Chondrocyte (in vitro differentiated cells): ENCODE measurements at places on chromosomes 2 and 18. TPM values are rescaled to one million over a fixed set of nuclear protein-coding genes. Genes with fewer than 3 reads are reported as not detected.

The CD8A gene
- not detected in 3 replicates for total RNA-seq

The ALPP gene
- not detected in 3 replicates for total RNA-seq

The CHRNG gene
- not detected in 3 replicates for total RNA-seq

The CXCR4 gene
- not detected in 3 replicates for total RNA-seq

The IL1R2 gene
- not detected in 3 replicates for total RNA-seq

The DNER gene
- total RNA-seq: not detected in 3 replicates

The DNAH6 gene
- 0.12 TPM in 1 of 3 replicates, not detected in the others for total RNA-seq

The NCKAP5 gene
- total RNA-seq: 0.51 to 1.9 TPM (median 0.87 TPM) in 3 replicates

The CDH7 gene
- total RNA-seq: not detected in 3 replicates

The TBR1 gene
- not detected in 3 replicates for total RNA-seq

The NLRC4 gene
- total RNA-seq: not detected in 3 replicates

The ELMOD3 gene
- total RNA-seq: 14.3 to 20.0 TPM (median 15.2 TPM) in 3 replicates

The CNDP1 gene
- 0.22 TPM in 1 of 3 replicates, not detected in the others for total RNA-seq

The SIGLEC15 gene
- total RNA-seq: 0.41 to 0.85 TPM (median 0.72 TPM) in 3 replicates

The GPR39 gene
- 0.20 to 0.31 TPM in 2 of 3 replicates, not detected in the other for total RNA-seq

The ERMN gene
- total RNA-seq: not detected in 3 replicates

The ICOS gene
- not detected in 3 replicates for total RNA-seq

The NOL4 gene
- not detected in 3 replicates for total RNA-seq

The DYNC2LI1 gene
- 10.8 to 16.9 TPM (median 11.1 TPM) in 3 replicates for total RNA-seq

The CROCC2 gene
- not detected in 3 replicates for total RNA-seq

The SLC14A1 gene
- 0.25 TPM in 1 of 3 replicates, not detected in the others for total RNA-seq

The C2orf66 gene
- 0.89 TPM in 1 of 3 replicates, not detected in the others for total RNA-seq

The VAMP8 gene
- 1.6 to 2.4 TPM (median 2.1 TPM) in 3 replicates for total RNA-seq

The IL1R1 gene
- 22.0 to 53.7 TPM (median 22.9 TPM) in 3 replicates for total RNA-seq

The MYCN gene
- 0.17 to 0.34 TPM in 2 of 3 replicates, not detected in the other for total RNA-seq

The HOXD4 gene
- not detected in 3 replicates for total RNA-seq

The HRH4 gene
- not detected in 3 replicates for total RNA-seq

The CRYGD gene
- not detected in 3 replicates for total RNA-seq

The CFAP53 gene
- total RNA-seq: 0.17 to 0.26 TPM in 2 of 3 replicates, not detected in the other

The TCF23 gene
- total RNA-seq: not detected in 3 replicates

The FNDC4 gene
- total RNA-seq: 8.6 to 17.7 TPM (median 17.4 TPM) in 3 replicates

The ANKRD29 gene
- total RNA-seq: 0.48 to 0.85 TPM (median 0.50 TPM) in 3 replicates

The ARHGEF4 gene
- 6.3 to 12.3 TPM (median 10.6 TPM) in 3 replicates for total RNA-seq

The MGAT4A gene
- total RNA-seq: 1.7 to 2.2 TPM (median 2.1 TPM) in 3 replicates

The STK16 gene
- total RNA-seq: 24.4 to 32.0 TPM (median 25.9 TPM) in 3 replicates

The CTIF gene
- 173 to 236 TPM (median 184 TPM) in 3 replicates for total RNA-seq

The CHN1 gene
- total RNA-seq: 18.4 to 66.1 TPM (median 23.1 TPM) in 3 replicates

The VIT gene
- total RNA-seq: 0.15 to 2.6 TPM in 2 of 3 replicates, not detected in the other

The ATP6V1B1 gene
- 3.7 to 5.0 TPM (median 3.9 TPM) in 3 replicates for total RNA-seq

The MYL12B gene
- total RNA-seq: 241 to 327 TPM (median 323 TPM) in 3 replicates

The ATL2 gene
- total RNA-seq: 30.5 to 50.2 TPM (median 34.1 TPM) in 3 replicates

The MARS2 gene
- 2.9 to 4.0 TPM (median 3.1 TPM) in 3 replicates for total RNA-seq

The CD226 gene
- 0.62 to 1.3 TPM (median 0.82 TPM) in 3 replicates for total RNA-seq

The COQ10B gene
- total RNA-seq: 28.5 to 33.9 TPM (median 33.5 TPM) in 3 replicates

The HJURP gene
- total RNA-seq: 6.9 to 9.2 TPM (median 8.2 TPM) in 3 replicates
